Hypothalamus (tissue), 51 donors: ENCODE measurements at places on chromosomes 11 and 22.

DNA sequence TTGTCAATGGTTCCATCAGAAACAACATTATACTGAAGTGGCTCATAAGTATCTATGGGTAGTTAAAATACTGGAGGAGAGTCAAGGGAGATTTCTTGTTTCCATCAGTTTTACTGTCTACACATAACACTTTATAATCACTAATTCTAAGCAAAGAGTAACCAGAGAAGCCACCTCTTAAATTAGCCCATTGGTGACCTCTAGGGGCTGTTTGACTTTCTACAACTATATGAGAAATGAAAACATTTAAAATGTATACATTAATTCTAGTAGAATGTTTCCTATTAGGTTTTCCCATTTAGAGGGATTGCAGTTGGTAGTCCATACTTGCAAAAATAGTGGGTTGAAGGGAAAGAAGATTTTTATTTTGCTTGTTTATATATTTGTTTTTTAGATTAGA lies 504.3 kb downstream of the FAM181B start:
- no peak for DNase-seq

- no peak for DNase-seq
Measured at GRCh38 chr22:44005524-44005923, 18.6 kb upstream of the PARVB start.

DNA sequence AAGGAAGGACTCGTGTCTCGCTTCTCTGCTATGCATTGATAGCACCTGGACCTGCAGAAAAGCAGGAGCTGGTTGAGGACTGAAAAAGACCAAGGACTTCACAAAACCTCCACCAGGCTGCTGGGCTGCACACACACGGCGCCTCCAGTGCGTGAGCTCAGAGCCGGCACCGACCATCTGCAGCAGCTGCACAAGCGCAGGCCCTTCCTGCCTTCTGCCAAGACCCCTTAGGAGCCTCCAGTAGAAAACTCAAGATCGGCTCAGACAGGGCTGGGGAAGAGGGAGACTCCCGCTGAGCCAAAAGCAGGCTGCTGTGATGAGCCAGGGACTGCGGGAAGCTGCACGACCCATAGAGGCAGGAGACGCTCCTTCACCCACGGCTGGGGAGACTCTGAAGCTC lies 70.9 kb downstream of the PHF21B start:
- no peak for DNase-seq

- DNase-seq = no peak
Measured at GRCh38 chr11:99925968-99926367, 761.1 kb upstream of the ARHGAP42 start.

- DNase-seq = no peak
Measured at GRCh38 chr11:111128076-111128870, 117.3 kb upstream of the POU2AF2 start.

DNA sequence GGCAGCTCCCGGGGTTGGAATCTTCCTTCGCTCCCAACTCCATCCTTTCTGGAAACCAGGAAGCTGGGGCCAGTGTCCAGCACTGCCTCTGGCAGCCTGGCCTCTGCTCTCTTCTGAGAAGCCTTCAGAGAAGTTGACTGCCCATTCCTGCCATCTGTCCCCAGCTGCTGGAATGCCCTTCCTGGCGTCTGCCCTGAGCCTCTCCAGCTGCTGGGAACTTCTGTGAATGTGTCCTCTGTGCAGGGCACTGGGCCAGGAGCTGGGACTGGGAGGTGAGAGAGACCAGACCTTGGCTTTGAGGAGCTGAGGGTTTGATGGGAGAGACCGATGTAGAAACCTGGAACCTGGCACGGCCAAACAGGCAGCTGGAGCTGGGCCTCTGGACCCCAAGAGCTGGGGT lies 5.9 kb upstream of the SOX10 start:
- DNase-seq = no peak

DNA sequence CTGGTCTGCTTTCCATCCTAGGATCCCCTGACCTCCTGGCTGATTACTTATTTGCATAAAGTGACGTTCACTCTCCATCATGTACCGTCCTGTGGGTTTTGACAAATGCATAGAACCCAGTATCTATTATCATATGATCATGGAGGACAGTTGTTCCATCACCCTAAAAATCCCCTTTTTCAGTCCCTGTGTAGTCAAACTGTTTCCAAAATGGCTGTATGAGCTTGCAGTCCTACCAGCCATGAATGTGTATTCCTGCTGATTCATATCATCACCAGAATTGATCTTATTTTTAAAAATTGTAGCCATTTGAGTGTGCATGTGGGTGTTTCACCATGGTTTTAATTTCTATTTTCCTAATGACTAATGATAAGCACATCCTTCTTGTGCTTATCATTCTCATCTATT lies 108.8 kb downstream of the MPPED1 start:
- DNase-seq = no peak

- no peak for DNase-seq
Measured at GRCh38 chr11:14886513-14886912, 5.5 kb downstream of the CYP2R1 start.

DNA sequence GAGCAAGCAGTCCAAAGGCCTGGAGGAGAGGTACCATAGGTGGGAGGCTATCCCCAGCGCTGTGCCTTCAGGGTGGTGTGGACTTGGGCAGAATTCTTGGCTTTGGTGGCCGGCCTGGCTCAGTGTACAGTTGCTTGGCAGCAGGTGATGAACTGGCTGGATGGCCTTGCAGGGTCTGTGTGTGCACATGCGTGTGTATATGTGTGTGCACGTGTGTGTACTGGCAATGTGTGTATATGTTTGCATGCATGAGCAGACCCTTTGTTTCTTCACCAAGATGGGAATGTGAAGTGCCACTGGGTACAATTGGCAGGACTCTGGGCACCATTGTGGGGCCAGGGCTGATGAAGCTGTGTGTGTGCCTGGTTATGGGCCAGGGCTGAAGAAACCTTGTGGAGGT lies 53.0 kb downstream of the CEP164 start:
- DNase-seq = no peak

DNA sequence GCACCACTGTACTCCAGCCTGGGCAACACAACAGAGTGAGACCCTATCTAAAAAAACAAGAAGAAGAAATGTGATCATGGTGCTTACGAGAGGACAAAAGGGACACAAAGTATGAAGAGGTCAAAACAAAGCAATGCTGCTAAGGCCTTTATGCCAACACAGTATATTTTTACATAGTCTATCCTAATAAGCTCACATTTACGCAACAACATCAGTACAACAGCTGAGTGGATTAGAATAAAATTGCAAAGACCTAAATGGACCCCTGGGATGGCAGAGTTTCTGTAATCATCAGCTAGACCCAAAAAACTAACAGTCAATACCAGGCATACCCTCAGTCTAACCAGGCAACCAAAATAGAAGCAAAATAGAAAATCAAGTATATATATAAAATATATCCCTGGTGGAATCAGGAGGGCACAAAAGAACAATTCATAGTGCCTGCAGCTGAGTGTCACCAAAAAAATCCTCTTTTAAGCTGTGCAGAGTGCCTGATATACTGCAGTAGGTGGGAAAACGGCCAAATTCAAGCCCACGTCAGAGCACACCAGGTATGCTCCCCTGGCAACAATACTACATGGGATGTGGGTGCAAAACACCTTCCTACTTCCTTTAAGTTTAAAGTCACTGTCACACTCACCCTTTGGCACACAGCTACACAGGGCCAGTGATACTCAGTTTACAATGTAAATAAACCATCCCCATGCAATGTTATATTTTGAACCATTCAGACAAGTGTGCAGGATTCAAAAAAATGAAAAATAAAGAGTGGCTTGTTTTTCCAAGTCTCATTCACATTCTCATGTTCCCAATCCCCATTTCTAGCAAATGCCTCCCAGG lies 57.8 kb downstream of the RBFOX2 start:
- DNase-seq = no peak

GRCh38 chr11:804599-804964 lies 449 bp downstream of the PIDD1 start:
- DNase-seq = no peak

DNA sequence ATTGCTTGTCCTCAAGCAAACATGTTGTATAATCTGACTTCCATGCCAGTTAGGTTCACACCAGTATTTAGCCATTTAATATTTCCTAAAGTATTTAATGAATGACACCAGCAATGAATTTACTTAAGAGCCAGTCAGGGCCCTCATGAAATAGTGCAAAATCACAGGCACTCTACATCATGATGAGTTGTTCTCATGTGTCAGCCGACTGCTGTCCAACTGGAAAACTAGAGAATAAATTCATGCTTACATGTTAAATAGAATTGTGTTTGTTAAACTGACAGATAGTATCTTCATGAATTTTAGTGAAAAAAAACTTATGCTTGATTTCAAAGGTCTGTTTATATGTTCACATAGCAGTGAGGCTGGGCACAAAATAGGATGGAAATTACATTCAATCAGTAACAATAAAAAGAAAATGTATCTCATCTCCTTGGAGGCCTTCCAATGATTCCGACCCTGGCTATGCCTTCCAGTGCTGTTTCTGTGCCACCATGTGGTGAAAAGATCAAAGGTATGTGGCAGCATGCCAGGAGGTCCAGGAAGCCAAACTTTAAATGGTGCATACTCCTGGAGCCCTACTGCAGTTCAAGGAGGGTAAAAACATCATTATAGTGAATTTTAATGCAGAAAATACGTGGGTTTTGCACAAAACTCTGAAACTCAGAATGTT lies 45.2 kb downstream of the CTSC start:
- DNase-seq = no peak

- DNase-seq = no peak
Measured at GRCh38 chr22:37326726-37327125, 44.4 kb downstream of the CYTH4 start.

DNA sequence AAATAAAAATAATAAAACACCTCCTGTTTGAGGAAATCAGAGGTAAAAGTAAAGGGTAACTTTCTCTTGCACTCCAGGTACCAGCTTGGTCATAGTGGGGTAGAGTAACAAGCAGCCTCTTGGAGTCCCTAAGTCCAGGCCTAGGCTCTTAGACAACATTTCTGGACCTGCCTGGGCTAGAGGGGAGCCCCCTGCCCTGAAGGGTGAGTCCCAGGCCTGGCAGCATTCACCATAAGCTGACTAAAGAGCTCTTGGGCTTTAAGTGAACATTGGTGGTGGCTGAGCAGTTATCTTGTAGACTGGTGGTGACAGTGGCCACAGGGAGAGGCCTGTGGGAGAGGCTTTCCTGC lies 18.6 kb upstream of the OR56A3 start:
- DNase-seq = no peak

GRCh38 chr11:61679893-61680621 lies at the start of gene DAGLA:
Gene DAGLA (plus strand): TSS chr11:61680391. CDS start chr11:61720156, 39,765 bp downstream.
- peak; percentile 78 for DNase-seq

GRCh38 chr11:86279747-86280146 lies 22.3 kb upstream of the HIKESHI start:
- no peak for DNase-seq

DNA sequence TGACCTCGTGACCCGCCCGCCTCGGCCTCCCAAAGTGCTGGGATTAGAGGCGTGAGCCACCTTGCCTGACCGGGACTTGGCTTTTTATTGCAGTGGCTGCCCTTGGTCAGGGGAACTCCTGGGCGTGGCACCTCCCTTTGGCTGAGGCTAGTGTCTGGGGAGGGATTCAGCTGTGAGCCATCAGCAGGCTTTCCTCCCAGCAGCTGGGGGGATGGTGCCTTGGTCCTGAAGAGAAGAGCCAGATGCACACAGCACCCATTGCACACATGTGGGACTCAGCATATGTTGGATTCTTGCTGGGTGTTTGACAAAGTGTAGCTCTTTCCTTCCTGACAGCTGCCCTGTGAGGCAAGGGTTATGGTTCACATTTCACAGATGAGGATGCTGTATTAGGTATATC lies 8.4 kb downstream of the CYTH4 start:
- DNase-seq = no peak

- DNase-seq = no peak
Measured at GRCh38 chr22:49961601-49962011, 1.0 kb downstream of the PIM3 start.

DNA sequence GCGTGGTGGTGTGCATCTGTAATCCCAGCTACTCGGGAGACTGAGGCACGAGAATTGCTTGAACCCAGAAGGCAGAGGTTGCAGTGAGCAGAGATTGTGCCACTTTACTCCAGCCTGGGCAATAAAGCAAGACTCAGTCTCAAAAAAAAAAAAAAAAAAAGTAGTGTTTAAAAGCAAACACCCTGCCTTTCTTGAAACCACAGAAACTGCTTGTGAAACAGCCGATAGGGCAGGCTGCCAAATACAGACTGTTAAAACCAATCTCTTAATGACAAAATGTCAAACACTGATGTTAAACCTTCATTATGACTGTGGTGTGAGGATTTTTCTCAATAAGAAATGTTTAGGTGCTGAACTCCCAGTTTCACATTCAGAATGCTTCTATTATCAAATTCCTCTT lies 27.3 kb downstream of the MARK2 start:
- DNase-seq = no peak

DNA sequence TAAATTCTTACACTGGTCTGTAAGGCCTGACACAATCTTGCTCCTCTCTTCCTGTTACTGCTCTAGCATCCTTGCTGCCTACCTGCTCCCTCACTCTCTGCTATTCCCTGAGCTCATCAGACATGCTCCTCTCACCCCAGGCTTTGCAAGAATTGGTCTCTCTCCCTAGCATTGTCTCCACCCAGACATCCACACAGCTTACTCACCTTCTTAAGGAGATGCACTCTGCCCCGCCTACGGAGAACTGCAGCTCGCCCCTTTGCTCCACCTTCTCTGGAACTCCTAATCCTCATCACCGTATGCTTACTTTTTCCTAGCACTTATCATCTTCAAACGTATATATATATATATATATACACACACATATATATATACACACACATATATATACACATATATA lies 23.3 kb upstream of the TMPRSS5 start:
- no peak for DNase-seq

DNA sequence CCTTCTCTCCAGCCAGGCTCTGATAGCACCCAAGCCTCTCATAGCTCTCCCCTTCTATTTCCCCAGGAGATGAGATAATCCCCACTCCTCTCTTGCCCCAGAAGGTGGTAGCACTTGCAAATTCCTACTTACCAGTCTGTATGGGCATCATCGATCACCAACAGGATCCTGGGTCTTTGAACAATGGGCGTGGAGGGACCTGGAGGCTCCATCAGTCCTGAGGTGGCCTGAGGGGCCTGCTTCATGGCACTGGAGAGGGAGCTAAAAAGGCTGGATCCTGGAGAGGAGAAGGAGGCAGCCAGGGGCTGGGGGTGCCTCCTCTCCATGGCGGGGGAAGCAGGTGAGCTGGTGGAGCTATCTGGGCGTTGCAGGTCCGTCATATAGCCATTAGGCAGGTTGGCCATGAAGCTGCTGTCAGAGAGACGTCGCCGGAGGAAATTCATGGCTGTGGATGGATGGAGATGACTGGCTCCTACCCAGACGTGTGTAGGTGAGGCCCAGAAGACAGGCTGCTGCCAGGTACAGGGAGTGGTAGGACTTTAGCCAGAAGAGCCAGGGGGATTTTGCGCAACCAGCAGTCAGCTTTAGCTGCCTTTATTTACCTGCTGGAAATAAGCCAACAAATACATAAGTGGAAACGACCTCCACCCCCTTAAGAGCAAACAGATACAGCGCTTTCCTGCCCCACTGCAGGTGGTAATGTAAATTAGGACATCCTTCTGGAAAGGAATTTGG lies 51.8 kb downstream of the SYN3 start:
- no peak for DNase-seq
